Astrocyte of the spinal cord (primary cell): ENCODE measurements at places on chromosomes 2 and 18.

DNA sequence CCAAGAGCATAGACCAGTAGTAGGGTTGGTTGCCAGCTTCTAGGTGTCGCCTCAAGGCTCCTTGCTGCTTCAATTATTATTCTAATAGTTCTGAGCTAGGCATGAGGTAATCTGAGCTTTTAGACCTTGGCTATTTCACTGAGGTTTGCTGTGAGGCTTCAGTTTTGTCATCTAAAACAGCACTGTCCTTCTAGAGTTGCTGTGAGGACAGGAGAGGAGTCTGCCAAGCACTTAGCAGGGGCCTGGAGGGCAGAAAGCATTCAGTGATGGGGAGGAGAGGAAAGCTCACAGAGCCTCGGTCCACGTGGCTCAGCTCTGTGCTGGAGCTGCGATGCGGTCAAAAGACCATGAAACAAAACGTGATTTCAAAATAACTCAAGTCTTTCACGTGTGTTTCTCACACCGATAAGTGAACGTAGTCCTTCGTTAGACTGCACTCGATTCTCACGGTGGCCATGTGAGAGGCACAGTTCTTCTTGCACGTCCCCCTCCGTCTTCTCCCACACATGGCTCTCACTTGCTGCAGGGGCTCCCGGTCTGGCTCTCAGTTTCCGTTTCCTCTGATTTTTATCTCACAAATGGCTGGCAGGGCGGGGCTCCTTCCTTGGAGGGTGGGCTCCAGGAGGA is 113.7 kb downstream of the B3GNT2 start:
- no peak for DNase-seq

DNA sequence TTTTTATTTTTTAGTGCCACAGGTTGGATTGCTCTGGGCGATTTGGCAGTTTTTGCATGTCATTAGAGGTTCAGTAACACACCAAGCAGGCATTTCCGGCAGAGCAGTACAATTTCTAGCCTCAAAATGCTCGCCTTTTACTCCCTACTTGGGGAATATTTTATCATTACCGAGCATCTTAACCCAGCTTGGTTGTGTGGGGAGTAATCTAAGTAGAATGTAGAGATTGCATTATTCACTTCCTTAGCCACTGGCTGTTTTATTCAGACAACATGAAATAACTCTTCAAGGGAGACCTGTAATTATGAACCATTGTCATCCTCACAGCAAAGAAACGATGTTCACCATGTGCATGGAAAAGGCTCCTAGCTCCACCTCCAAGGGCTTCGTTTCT is 13.1 kb downstream of the GRP start:
- no peak for DNase-seq

DNA sequence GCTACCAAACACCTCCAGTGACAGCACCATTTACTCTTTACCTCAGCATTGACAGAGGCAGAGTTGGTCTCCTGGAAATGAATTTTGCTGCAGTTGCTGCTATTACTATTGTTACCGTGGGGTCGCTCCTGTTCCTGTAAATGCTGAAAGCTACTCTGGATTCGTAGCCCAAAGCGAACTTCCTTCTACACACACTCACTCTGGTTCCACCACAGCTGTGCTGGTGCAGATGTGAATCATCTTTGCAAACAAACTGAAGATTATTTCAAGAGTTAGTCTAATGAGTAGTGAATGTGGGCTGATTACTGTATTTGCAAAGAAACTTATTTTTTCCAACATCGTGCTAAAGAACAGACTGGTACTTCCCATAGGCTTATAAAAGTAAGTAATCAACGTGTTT is 304.0 kb downstream of the LPIN1 start:
- peak; percentile 74 for DNase-seq

- DNase-seq, result no peak
Measured at GRCh38 chr2:127108090-127108523, 1.2 kb upstream of the BIN1 start.

GRCh38 chr18:79801641-79802040 is 3.9 kb downstream of the KCNG2 start:
- no peak for DNase-seq

DNA sequence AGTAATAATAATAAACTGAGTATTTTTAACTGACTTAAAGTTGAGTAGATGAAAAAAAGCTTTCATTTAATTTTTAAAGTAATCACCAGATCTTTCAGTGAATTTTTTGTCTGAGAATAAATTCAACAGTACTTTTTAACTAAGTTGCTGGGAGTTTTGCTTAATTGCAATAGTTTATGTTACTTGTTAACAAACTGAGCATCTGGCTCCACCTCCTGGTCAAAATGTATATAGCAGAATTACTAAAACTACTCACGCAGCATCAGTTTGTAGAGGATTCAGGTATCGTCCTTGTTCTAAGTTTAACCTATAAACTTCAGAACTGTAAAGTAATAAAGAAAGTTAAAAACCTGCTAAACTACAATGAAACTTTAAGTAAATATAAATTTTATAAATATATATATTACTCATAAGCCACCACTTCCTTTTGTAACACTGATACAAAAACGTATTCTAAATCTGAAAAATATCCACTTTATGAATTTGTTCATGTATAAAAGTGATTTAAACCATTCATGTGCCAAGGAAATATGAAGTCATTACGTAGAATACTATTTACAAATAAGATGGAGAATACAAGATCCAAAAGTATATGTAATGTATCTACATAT is 21.3 kb downstream of the NOL10 start:
- peak; percentile 74 for DNase-seq
